ENCODE measurements at places on chromosomes 4 and X.
A peak's percentile ranks its signal among the peaks of the same experiment; 100 is the strongest.

GRCh38 chrX:95346856-95347255 is 1337.8 kb upstream of the DIAPH2 start:
- DNase-seq: peak; percentile 2

- no peak for DNase-seq
Measured at GRCh38 chrX:139930916-139931645, 1.8 kb downstream of the ATP11C start.

DNA sequence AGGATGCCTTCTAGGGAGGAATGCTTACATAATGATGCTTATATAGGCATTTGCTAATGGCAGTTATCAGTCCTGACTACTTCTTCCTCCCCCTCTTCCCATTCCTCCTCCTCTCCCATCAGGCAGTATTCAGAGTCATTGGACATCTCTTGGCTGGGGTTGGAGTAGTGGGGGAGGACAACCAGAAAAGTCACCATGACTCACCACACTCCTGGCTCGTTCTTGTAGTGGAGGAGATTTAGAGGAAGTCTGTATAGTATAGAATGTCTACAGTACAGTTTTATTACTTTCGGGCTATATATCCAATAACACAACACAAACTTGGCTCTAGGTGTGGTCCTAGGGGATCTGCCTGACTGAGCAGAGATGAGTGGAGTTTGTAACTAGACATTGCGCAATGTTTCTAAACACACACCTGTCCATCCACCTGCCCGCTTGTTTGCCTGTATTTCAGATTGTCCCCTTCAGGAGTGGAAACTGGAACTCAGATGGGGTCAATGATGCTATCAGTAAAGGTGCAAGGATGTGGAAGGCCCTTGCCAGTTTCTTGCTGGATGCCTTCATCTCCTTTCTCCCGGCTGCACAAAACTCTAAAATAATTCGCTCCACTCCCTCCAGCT is 27.9 kb upstream of the KIAA1210 start:
- DNase-seq: peak; percentile 57

GRCh38 chrX:8204169-8204935 is 33.3 kb upstream of the VCX2 start:
- DNase-seq: no peak
